ENCODE measurements at places on chromosomes 3 and 15. TPM values are rescaled to one million over a fixed set of nuclear protein-coding genes. Genes with fewer than 3 reads are reported as not detected.

DNA sequence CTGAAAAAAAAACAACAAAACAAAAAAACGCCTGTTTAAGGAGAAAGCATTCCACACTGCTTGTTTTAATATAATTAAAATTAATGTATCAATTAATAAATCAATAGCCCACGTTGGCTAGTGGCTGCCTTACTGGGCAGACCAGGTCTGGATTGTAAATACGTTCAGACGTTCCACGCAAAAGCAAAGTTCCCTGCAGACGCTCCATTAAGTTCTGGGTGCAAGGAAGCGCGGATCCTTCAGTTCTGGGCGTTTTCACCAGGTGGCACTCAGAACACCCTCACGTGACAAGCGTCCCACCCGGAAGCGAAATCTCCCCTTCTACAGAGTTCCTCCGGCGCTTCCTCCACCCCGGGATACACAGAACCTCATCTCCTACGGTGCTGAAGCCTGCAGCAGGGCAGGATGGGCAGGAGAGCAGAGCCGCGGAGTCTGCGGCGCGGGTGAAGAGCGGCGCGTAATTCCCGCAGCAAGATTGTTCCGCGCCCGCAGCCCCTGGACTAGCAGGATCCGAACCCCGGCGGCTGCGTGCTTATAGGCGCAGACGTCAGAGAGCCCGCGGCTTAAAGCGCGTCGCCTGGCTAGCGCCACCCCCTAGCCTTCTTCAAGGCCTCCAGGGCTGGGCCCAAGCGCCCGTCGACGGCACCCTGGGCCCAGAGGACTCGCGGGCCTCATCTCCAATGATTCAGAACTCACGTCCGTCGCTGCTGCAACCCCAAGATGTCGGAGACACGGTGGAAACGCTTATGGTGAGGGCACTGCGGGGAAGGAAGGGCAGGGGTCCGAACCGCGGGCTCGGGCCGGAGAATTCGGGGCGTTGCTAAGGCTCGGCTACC lies at the start of gene SLC25A38:
Gene SLC25A38 (plus strand): TSS at position 326 of the 836 bp plus-strand sequence. CDS start 355 bp downstream, at position 681.
- H3K4me1 ChIP-seq = peaks cover 5% of the 10 kb centered on the region
- peak within 1 kb of the TSS; percentile 97 for H3K4me3 ChIP-seq
- H3K36me3 ChIP-seq = no peaks in the 10 kb centered on the region
- no peaks in the 10 kb centered on the region for H3K27me3 ChIP-seq

DNA sequence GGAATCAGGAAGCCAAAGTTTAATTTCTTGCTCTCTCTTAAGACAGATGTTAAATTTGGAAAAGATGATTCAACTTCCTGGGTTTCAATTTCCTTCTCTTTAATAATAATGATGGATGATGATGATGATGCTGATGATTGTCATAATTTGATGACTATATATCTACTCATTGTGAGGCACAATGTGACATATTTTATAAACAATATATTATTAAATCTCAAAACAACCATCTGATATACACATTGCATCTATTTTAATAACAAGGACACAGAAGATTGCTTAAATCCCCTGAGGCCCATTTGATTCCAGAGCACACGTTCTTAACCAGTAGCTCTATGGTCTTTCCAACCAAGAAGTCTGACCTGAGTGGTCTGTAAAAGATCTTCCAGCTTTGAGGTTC lies 124.0 kb downstream of the CNTN6 start:
- H3K27me3 ChIP-seq = no peaks in the 10 kb centered on the region
- no peak overlapping the region for H3K27ac ChIP-seq
- H3K4me3 ChIP-seq = no peak overlapping the region
- no peaks in the 10 kb centered on the region for H3K4me1 ChIP-seq
- no peak for DNase-seq

DMXL2 gene
- total RNA-seq = 21.9 TPM

AADACL2 gene
- not detected for total RNA-seq

- H3K27me3 ChIP-seq = no peaks in the 10 kb centered on the region
- H3K4me1 ChIP-seq = no peaks in the 10 kb centered on the region
Measured at GRCh38 chr15:67501177-67501835, 19.6 kb upstream of the C15orf61 start.

DNA sequence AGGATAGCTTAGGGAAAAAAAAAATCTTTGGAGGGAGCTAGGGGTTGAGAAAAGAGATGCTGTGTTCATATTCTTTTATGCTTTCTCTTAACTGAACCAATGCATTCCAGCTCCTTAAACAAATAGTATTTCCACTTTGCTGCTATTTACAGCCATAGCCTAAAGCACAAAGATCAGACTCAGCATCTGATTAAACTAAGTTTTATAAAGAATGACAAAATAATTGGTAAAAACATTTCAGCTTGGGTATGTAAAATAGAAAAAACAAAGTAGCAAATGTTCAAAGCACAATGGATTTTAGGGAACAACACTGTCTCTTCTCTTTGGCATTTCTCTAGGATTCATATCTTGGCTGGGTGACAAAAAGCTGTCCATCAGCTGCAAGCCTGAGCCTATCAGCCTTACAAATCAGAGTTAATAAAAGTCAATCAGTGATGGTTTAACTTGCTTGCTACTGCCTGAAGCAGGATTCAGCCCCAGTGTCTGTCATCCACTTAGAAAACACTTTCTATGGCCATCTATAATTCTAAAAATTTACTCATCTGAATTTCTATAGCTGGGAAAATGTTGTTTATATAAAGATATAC lies 232.1 kb upstream of the CDIN1 start:
- H3K27ac ChIP-seq = no peak overlapping the region
- no peak for DNase-seq
- H3K36me3 ChIP-seq = no peaks in the 10 kb centered on the region
- H3K27me3 ChIP-seq = no peaks in the 10 kb centered on the region

TMF1 gene
- total RNA-seq = 39.1 TPM

- peak within 1 kb of the TSS; percentile 62 for H3K4me3 ChIP-seq
- peaks cover 4% of the 10 kb centered on the region for H3K4me1 ChIP-seq
- H3K27me3 ChIP-seq = peaks cover 41% of the 10 kb centered on the region
- no peak for DNase-seq
- H3K27ac ChIP-seq = no peak within 1 kb of the TSS
- no peaks in the 10 kb centered on the region for H3K36me3 ChIP-seq
Measured at GRCh38 chr3:196968233-196969133, at the start of gene PIGZ. Gene PIGZ, minus strand, starts transcription at chr3:196968833. Its CDS starts 16,802 bp downstream, at chr3:196952031.

- H3K4me3 ChIP-seq = no peak overlapping the region
- H3K4me1 ChIP-seq = peaks cover 4% of the 10 kb centered on the region
- peaks cover 13% of the 10 kb centered on the region for H3K36me3 ChIP-seq
- H3K27ac ChIP-seq = no peak overlapping the region
- no peaks in the 10 kb centered on the region for H3K27me3 ChIP-seq
Measured at GRCh38 chr15:88882785-88883184, 12.6 kb downstream of the HAPLN3 start.

- no peak for DNase-seq
- H3K27ac ChIP-seq = no peak overlapping the region
- no peaks in the 10 kb centered on the region for H3K27me3 ChIP-seq
Measured at GRCh38 chr3:167742338-167742737, 6.8 kb downstream of the SERPINI1 start.

CYP1A1 gene
- under 0.01 TPM for total RNA-seq

DNA sequence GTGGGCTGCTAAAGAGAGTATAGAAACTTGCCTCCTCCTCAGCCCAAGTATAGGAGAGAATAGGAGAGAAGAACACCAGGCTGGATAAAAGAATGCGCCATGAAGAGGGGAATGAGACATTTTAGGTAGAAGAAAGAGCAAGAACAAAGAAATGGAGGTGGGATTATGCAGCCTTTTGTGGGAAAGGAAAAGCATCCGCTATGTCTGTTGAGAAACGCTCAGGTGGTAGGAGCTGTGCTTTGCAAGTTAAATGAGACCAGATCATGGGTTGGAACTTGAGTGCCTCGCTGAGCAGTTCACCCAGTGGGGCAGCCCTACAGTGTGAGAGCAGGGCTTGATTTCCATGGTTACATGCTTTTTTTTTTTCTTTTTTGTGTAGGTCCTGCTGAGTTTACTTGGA lies 11.5 kb upstream of the RTP1 start:
- H3K27ac ChIP-seq = no peak overlapping the region
- H3K27me3 ChIP-seq = no peaks in the 10 kb centered on the region
- H3K36me3 ChIP-seq = no peaks in the 10 kb centered on the region
- no peak for DNase-seq
- no peak overlapping the region for H3K4me3 ChIP-seq
- H3K4me1 ChIP-seq = peaks cover 18% of the 10 kb centered on the region

CTXN2 gene
- not detected for total RNA-seq

- DNase-seq = no peak
- H3K4me3 ChIP-seq = no peak overlapping the region
- H3K27ac ChIP-seq = no peak overlapping the region
- H3K27me3 ChIP-seq = no peaks in the 10 kb centered on the region
- peaks cover 3% of the 10 kb centered on the region for H3K36me3 ChIP-seq
Measured at GRCh38 chr3:184008161-184008560, 9.5 kb downstream of the ABCC5 start.

ITGA11 gene
- 2.5 TPM for total RNA-seq

- no peak overlapping the region for H3K27ac ChIP-seq
- DNase-seq = no peak
- no peaks in the 10 kb centered on the region for H3K36me3 ChIP-seq
- no peaks in the 10 kb centered on the region for H3K4me1 ChIP-seq
- H3K4me3 ChIP-seq = no peak overlapping the region
Measured at GRCh38 chr3:192434186-192434585, 293.2 kb downstream of the FGF12 start.

CFAP20DC gene
- total RNA-seq = 1.6 TPM

MYZAP gene
- total RNA-seq = not detected

All from IMR-90 (cell line).